ENCODE measurements at places on chromosomes 6 and 20. TPM values are rescaled to one million over a fixed set of nuclear protein-coding genes. Genes with fewer than 3 reads are reported as not detected.
A peak's percentile ranks its signal among the peaks of the same experiment; 100 is the strongest.

Gene AGER
- 14.3 TPM for total RNA-seq

DNA sequence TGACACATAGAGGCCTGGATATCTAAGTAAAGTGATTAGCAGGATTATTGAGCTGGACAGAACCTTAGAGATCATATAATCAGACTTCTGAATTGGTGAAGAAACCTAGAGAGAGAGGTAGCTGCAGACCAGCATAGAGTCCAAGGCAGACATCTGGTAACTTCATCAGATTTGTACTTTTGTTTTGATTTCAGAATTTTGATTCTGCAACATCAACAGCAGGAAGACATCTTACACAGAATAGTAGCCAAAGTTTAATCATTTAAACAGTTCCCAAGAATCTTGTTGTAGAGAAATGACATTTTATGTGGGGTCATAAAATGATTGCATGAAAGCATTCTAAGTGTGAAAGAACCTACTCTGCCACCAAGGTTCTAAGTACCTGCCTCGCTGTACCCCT is 39.4 kb downstream of the RPRD1B start:
- H3K4me3 ChIP-seq: no peak overlapping the region
- H3K36me3 ChIP-seq: peaks cover 54% of the 10 kb centered on the region
- DNase-seq: no peak
- H3K27me3 ChIP-seq: no peaks in the 10 kb centered on the region
- no peak overlapping the region for H3K27ac ChIP-seq
- H3K4me1 ChIP-seq: no peaks in the 10 kb centered on the region

Gene SLC4A11
- total RNA-seq: 29.4 TPM

Gene OPN5
- total RNA-seq: not detected

Gene CCM2L
- 5.2 TPM for total RNA-seq

DNA sequence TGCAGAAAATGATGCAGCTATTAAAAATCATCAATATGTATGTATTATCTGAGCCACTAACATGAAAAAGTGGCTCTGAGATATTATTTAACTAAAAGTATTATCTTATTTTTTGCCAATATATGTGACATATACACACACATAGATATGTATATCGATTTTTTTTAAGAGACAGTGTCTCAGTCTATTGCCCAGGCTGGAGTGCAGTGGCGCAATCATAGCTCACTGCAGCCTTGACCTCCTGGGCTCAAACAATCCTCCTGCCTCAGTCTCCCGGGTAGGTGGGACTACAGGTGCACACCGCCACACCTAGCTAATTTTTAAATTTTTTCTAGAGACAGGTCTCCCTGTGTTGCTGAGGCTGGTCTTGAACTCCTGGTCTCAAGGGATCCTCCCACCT is 1.6 kb upstream of the TRAF3IP2 start:
- DNase-seq: no peak
- peaks cover 4% of the 10 kb centered on the region for H3K4me1 ChIP-seq
- no peaks in the 10 kb centered on the region for H3K36me3 ChIP-seq
- H3K27ac ChIP-seq: no peak overlapping the region
- H3K4me3 ChIP-seq: no peak overlapping the region

- no peak for DNase-seq
- H3K27ac ChIP-seq: no peak overlapping the region
- no peaks in the 10 kb centered on the region for H3K27me3 ChIP-seq
- H3K36me3 ChIP-seq: no peaks in the 10 kb centered on the region
Observed at GRCh38 chr6:121460170-121460569, 24.7 kb downstream of the GJA1 start.

DNA sequence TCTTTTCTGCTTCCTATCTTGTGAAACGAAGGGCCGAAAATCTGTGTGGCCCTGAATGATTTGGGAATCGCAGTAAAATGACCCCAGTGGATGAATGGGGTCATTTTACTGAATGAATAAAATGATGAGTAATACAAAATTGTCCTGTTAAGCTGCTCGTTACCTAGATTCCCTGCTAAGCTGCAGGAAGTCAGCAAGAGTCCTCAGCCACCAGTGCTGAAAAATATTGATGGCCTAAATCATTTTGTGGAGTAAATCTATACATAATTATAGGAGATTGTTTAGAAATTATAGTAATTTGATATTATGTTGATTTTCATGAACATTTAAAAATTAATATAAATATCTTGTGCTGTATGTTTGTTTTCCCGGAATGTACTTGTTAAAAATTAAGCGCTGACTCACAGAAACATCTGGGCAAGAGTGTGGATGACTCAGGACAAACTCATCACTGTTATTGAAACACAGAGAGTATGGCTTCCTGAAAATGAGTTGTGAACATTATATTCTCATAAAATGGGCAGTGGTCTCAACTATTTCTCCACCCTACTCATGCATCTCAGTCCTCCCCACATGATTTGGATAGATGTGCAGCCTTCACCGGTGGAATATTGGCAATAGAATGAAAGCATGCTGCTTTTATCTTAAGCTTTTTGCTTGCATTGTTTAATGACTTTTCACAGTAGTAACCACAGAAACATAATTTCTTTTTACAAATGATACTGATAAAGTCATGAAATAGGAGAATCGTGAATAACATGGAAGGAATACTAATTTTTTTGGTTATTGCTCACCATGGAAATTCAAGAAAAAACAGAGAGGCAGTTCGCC is 36.2 kb upstream of the RGS17 start:
- DNase-seq: no peak
- no peaks in the 10 kb centered on the region for H3K36me3 ChIP-seq
- no peak overlapping the region for H3K4me3 ChIP-seq
- no peaks in the 10 kb centered on the region for H3K4me1 ChIP-seq

DNA sequence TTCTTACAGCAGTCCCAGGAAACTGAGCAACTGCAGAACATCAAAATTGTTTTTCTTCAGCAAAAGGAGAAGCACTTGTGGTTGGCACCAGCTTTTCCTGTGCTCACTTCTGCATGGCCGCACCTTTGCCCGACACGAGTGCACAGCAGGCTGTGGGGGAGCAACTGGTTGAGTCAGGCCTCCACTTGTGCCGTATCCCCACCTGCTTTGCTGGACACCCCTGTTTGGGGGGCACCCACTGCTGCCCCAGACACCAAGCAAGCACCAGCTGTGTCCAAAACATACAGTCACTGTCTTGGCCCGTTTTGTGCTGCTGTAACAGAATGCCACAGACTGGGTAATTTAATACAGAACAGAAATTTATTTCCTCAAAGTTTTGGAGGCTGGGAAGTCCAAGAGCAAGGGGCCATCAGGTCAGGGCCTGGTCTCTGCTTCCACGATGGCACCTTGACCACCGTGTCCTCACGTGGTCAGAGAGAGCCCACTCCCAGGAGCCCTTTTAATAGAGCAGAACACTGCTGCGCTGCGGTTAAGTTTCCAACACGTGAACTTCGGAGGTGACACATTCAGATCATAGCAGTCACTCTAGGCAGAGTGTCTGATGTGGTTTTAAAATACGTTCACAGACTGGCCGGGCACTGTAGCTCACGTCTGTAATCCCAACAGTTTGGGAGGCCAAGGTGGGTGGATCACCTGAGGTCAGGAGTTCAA is 8.7 kb upstream of the GMEB2 start:
- H3K4me1 ChIP-seq: no peaks in the 10 kb centered on the region
- DNase-seq: no peak
- no peaks in the 10 kb centered on the region for H3K27me3 ChIP-seq
- no peak overlapping the region for H3K27ac ChIP-seq

DNA sequence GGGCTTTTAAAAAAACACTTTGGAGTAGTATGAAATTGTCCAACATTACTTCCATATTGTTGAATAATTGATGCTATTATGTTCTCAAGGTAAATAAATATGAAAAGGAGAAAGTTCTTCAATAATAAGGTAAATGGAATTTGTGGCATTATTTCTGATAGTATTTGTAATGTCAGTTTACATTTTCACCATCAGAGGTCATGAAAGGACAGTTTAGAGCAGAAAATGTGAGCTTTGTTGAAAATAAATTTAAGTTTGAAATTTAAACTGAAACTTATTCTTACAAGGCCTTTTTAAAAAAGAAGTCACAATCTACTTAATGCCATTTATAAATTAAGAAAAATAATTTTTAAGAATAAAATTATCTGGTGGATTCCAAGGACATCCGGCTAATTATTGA is 15.8 kb upstream of the CEP162 start:
- no peak overlapping the region for H3K27ac ChIP-seq
- H3K27me3 ChIP-seq: no peaks in the 10 kb centered on the region
- no peaks in the 10 kb centered on the region for H3K4me1 ChIP-seq
- no peaks in the 10 kb centered on the region for H3K36me3 ChIP-seq
- H3K4me3 ChIP-seq: no peak overlapping the region

Gene ZNF133
- total RNA-seq: 10.1 TPM

Gene CST7
- not detected for total RNA-seq

GRCh38 chr20:3156811-3157619 is 2.6 kb downstream of the FASTKD5 start:
- no peaks in the 10 kb centered on the region for H3K27me3 ChIP-seq
- H3K4me1 ChIP-seq: peaks cover 2% of the 10 kb centered on the region
- no peak overlapping the region for H3K27ac ChIP-seq
- H3K36me3 ChIP-seq: peaks cover 17% of the 10 kb centered on the region
- no peak for DNase-seq
- no peak overlapping the region for H3K4me3 ChIP-seq

Gene BHLHE23
- total RNA-seq: 0.22 TPM

DNA sequence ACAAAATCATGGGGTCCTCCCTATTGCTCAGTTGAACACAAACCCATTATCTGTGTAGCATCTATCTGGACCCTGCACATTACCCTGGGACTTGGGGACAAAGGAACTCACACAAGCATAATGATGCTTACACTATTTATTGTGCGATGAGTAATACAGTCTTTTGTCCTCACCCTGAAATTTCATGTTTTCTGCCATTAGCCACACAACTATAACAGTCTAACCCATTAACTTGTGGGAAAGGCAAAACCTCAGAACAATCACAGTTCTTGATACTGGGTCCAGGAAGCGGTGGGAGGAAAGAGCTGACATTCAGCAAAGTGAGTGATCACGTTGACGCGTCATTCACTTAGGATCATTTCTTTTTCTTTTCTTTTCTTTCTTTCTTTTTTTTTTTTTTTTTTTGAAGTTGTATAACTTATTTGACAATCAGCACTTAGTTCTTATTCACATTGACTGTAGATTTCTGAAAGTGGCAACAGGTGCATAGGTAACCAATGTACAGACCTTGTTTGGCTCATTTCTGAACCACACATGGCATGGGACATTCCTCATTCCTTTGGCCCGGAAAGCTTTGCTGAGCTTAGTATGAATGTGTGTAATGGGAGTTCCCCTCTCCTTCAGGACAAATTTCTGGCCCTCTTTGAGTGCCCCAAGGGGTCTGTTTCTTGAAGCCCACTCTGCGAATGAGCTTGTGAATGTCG is 94.8 kb upstream of the CNKSR3 start:
- no peak overlapping the region for H3K27ac ChIP-seq
- H3K36me3 ChIP-seq: no peaks in the 10 kb centered on the region
- DNase-seq: no peak
- no peaks in the 10 kb centered on the region for H3K27me3 ChIP-seq
- no peaks in the 10 kb centered on the region for H3K4me1 ChIP-seq

DNA sequence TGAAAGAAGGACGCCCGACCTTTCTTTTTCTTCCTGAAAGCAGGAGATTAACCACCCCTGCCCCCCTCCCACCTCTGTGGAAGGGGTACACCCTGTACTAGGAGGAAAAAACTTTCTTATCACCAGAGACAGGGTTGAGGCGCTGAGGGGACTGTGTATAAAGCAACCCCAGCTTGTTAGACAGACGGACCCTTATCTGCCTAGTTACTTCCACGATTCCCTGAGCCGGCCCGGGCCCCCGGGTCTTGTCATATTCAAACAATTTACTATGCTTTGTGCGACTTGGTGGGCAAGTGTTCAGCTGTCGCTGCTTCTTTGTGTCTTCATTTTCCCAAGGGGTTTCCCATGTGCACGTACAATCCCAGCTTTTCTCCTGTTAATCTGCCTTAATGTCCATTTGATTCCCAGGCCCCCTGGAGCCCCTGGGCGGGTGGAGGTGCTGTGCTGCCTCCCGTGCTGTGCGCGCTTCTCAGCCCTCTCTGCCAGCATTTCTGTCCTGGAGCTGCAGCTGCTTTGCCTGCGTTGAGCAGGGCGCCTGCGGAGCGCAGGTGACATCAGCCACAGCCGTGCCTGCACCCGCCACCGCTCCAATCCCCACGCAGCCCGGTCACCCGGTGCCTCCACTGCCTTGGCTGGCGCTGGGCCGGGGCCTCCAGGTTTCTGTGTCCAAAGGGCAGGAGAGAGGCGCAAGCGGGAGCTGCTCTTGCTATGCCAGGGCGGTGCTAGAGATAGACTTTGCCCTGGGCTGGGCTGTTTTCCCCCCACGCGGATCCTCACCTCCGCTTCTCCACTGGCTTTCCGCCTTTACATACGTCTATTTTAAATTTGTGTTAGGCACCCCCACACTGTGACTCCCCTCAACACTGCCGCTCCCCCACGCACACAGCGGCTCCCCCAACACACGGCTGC is 96.2 kb downstream of the TTLL2 start:
- H3K4me1 ChIP-seq: peaks cover 3% of the 10 kb centered on the region
- peak; percentile 44 for DNase-seq

DNA sequence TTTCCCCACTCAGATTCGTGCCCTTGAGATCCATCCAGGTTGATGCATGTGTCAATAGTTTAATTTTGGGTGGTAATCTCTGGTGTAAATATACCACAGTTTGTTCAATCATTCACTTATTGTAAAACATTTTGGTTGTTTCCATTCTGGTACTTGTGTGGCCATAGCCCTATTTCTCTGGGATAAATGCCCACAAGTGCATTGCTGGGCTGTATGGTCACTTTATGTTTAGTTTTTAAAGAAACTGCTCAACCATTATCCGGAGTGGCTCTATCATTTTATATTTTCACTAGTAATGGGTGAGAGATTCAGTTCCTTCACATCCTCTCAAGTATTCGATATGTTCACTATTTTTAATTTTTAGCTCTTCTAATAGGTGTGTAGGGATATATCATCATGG is 60.7 kb upstream of the RNF24 start:
- no peak overlapping the region for H3K27ac ChIP-seq
- no peaks in the 10 kb centered on the region for H3K4me1 ChIP-seq
- H3K27me3 ChIP-seq: no peaks in the 10 kb centered on the region
- no peak overlapping the region for H3K4me3 ChIP-seq
- no peak for DNase-seq
- no peaks in the 10 kb centered on the region for H3K36me3 ChIP-seq

DNA sequence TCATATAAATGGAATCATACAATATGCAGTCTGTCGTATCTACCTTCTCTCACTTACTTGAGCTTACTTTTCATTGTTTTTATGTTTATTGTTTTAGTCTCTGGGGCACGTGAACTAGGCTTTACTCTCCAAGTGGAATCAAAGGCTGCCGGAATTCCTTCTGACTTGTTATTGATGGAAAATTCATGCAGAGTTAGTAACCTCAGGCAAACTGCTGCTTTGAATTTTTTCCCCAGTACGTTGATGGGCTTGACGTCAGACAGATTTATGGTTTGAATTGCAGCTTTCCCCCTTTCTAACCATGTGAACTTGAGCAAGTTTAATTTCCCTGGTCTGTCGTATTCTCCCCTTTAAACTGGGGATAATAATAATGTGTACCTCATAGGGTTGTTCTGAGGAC is 68.6 kb downstream of the ZDHHC14 start:
- H3K27ac ChIP-seq: no peak overlapping the region
- H3K36me3 ChIP-seq: no peaks in the 10 kb centered on the region
- no peak overlapping the region for H3K4me3 ChIP-seq
- no peaks in the 10 kb centered on the region for H3K4me1 ChIP-seq
- H3K27me3 ChIP-seq: no peaks in the 10 kb centered on the region

Gene TREML1
- total RNA-seq: not detected

GRCh38 chr20:64116541-64117431 is 9.4 kb upstream of the NPBWR2 start:
- no peak overlapping the region for H3K27ac ChIP-seq
- H3K27me3 ChIP-seq: no peaks in the 10 kb centered on the region
- no peaks in the 10 kb centered on the region for H3K36me3 ChIP-seq
- H3K4me3 ChIP-seq: peak overlapping the region; percentile 24

Measured in H9 (cell line).